ENCODE measurements at places on chromosomes 7 and 10.
A peak's percentile ranks its signal among the peaks of the same experiment; 100 is the strongest.

GRCh38 chr7:27999829-28000228, 180.8 kb downstream of the JAZF1 start:
- no peak for DNase-seq

DNA sequence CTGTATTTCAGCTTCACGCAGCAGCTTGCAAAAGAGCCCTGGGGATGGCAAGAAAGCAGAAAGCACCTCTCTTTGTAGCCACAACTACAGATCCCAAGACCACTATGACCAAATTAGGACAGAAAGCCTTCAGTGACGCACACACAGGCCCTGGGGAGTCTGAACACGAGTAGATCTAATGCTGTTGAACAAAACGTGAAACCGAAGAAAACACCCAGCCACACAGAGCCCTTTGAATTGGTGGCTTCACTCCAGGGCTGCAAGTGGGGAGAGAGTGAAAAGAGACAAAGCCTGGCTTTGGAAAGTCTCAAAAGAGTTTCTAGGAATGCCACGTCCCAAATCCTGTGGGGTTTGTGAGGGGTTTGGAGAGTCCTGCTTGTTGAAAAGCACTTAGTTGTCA, 28.4 kb downstream of the PLXNA4 start:
- no peak for DNase-seq

- no peak for DNase-seq
These were observed 38.2 kb upstream of the MYO3A start for GRCh38 chr10:25895856-25896255.

DNA sequence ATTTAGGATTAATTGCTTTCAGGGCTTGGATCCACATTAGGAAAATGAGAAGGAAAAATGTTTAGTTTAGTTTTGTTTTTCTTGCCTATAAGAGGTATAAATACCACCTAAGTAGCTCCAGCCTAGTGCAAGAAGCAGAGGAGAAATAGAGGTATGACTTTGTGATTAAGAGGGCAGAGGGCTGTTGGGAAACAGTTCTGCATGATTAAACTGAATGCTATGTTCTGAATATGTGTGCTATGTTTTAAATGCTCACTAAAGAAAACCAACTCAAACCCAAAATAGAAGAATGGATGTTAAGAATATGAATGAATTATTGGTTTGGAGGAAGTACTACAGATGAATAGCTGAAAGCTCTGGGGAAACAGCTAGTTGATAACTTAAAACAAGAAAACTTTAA, 7.6 kb downstream of the CALCR start:
- DNase-seq: no peak

DNA sequence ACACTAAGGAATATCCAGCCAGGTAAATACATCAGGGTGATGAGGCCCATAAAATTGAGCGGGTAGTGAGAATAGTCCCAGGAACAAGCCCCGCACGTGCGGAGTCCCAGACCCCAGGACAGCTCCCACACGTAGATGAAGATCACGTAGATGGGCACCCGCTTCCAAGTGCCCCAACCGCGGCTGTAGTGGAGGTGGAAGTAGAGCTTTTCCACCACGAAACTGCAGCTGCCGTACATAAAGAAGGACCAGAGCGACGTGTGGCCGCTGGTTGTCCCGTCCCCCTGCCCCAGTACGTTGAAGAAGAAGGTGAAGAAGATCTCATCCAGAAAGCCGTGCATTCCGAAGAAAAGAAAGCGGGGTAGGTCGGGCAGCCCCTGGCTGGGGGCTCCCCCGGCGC, 948 bp downstream of the TMEM229A start:
- DNase-seq: no peak

DNA sequence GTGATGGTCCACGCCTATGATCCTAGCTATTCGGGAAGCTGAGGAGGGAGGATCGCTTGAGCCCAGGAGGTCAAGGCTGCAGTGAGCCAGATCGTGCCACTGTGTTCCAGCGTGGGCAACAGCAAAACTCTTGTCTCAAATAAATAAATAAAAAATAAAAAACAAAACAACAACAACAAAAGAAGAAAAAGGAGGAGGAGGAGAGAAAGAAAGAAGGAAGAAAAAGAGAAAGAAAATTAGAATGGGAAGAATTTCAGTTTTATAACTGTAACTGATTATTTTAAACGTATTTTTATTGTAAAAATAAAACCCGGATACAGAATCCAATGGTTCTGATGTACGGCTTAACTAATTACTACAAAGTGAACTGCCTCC, 37.2 kb upstream of the PSAP start:
- no peak for DNase-seq

- peak; percentile 40 for DNase-seq
These were observed 13.4 kb downstream of the NOC3L start for GRCh38 chr10:94349327-94349726.

DNA sequence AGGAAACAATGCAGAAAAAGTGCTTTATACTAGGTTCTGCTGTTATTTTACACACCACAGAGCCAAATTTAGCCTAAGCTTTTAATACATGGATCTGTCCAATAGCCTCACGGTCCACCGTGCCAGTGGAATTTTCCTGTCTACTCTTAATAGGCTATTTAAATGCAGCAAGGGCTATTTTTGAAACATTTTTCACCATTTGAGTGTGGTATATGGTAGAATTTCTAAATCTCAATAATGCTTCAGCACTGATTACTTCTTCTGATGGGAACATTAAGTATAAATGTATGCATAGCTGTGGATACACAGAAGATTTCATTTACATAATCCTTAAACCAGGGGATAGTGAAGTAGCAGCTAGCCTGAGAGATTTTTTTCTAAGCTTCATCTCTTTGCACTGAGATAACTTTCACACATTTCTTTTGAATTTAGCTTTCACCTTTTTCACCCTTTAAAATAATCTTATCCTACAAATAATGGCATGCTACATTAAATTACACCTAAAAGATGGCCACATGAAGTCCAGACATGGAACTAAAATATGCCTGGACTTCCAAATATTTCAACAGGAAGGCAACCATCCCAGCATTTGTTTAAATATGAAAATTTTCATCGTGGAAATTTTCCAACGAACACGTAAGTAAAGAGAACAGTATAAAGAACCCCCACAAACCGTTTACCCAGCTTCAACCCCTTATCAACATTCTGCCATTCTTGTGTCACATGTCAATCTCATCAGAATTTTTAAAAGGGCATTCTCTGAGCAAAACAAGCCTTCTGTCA, 45.4 kb downstream of the AMPH start:
- no peak for DNase-seq

- no peak for DNase-seq
These were observed 93.1 kb downstream of the TMEM178B start for GRCh38 chr7:141166926-141167325.

DNA sequence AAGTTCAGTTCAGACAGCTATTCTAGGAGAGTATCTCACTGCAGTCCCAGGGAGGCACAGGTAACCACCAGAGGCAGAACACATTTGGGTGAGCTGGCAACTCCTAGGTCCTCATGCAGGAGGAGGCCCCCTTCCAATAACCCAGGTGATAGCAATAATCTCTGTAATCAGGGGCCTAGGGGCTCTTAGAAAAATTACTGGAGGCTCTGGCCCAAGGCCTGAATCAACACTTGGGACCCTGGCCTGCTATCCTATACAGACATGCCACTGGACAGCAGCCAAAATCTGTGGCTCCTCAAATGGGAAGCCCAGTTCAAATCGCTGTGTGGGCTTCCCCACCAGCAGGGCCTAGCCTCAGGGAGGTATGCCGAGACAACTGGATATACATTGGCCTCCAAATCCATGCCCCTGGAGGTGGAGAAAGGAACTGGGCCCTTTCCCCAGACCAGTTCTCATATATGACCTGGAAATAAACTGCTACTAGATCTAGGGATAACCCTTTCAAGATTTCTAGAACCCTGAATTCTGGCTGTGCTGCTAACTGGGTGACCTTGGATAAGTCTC, 1.6 kb downstream of the AVPI1 start:
- no peak for DNase-seq

DNA sequence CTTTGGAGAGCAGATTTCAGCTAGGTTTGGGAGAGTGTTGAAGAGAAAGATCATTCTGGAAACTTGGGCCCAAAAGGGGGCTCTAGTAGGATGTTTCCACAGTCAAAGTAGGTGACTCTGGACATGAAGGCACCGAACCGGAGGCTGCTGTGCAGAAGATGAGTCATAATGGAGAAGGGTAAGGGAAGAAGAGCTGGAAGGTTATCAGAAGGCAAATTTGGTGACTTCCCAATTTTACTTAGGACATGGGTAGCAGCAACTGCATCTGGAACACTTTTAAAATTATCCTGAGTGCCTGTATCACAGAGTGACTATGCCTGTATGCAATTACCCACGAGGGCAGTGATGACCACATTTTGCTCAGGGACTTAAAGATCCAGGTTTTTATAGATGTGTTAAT, 38.8 kb downstream of the PIK3AP1 start:
- DNase-seq: peak; percentile 14

GRCh38 chr7:15043931-15044330, 141.4 kb upstream of the DGKB start:
- no peak for DNase-seq

GRCh38 chr7:12945901-12946300, 258.5 kb downstream of the ARL4A start:
- DNase-seq: no peak

- no peak for DNase-seq
These were observed 291.9 kb downstream of the SH2D4B start for GRCh38 chr10:80829562-80829961.

- no peak for DNase-seq
These were observed 133.4 kb downstream of the LRRC4 start for GRCh38 chr7:127897704-127898454.

- no peak for DNase-seq
These were observed 18.0 kb downstream of the SEMA3C start for GRCh38 chr7:80900583-80901576.

DNA sequence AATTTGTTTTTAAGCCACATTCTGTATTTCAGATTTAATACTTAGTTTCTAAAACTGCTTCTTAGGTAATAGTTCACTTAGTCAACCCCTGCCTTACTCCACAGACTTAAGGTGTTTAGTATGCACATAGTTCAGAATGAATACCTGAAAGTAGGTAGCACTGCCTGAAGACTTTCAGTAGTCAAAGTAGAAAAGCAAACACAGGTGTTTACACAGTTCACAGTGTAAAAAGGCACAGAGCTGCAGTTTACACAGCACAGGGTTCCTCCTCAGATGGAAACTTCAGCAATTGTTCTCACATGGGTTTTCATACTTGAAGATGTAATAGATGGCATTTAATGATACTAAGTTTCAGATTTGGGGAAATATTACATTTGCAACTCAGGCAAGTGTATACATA, 3.1 kb upstream of the PKD1L1 start:
- no peak for DNase-seq

GRCh38 chr7:24720283-24720682, 37.0 kb downstream of the GSDME start:
- no peak for DNase-seq

DNA sequence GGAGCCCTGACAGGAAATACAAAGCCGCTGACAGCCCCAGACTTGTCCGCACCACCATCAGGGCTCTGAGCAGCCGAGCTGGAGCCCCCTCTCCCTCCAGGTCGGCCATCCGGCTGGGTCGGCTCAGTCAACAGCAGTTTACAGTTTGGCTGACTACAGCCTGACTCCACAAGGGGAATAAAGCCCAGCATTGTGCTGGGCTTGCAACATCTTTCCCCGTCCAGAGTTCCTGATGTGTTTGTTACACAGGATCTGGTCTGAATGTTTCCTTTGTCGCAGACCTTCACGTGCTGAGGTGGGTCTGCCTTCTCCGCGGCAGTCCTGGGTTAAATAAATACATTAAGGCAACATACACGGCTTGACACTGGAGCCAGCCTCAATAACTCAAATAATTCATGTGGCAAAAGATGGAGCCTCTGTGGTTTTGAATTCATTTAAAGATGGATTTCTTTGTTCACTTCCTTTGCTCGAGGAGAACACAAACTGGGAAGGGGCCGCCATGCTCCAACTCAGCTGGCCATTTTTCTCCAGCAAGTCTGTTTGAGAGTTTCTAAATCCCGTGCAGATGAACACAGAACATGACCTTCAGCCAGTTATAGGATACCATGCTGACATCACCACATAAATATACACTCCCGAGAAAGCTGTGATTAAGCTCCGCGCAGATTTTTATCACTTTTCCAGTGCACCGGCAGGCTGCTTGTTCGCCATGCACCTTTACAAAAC, 192.1 kb downstream of the WDR11 start:
- DNase-seq: no peak

- no peak for DNase-seq
These were observed 2.8 kb upstream of the TRIP6 start for GRCh38 chr7:100864263-100864845.

DNA sequence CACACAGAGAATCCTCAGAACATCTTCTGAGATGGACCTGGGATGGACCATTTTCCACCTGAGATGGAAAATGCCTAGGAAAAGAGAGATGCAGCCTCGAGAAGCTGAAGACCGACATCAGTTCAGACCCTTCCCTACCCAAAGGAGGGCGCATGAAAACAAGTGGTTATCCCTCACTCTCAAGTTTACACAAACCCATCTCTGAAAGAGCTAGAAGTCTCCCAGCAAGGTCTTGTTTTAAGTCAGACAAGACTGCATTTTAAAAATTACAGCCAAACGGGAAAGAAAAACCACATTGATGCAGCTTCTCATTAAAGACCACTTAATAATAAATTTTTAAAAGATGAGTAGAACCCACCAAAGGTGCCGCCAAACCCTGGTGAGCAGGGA, 1.3 kb downstream of the RAPGEF5 start:
- DNase-seq: no peak

DNA sequence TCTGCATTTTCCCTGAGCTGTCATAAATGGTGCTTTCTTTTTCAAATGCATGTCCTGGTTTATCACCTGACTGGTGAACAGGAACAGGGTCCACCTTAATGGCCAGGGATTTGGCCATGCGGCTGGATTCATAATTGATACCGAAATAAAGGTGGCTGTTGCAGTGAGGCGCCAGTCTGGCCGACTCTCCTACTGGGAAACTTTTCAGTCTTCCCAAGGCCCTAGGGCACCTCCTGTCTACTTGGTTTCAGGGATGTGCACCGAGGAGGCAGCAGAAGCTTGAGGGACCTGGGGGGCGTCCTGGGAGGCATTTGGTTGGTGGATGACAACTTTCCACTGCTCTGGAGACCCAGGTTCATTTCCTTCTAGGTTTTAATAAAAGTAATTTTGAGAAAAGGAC, 46.4 kb upstream of the FIGNL1 start:
- DNase-seq: no peak

DNA sequence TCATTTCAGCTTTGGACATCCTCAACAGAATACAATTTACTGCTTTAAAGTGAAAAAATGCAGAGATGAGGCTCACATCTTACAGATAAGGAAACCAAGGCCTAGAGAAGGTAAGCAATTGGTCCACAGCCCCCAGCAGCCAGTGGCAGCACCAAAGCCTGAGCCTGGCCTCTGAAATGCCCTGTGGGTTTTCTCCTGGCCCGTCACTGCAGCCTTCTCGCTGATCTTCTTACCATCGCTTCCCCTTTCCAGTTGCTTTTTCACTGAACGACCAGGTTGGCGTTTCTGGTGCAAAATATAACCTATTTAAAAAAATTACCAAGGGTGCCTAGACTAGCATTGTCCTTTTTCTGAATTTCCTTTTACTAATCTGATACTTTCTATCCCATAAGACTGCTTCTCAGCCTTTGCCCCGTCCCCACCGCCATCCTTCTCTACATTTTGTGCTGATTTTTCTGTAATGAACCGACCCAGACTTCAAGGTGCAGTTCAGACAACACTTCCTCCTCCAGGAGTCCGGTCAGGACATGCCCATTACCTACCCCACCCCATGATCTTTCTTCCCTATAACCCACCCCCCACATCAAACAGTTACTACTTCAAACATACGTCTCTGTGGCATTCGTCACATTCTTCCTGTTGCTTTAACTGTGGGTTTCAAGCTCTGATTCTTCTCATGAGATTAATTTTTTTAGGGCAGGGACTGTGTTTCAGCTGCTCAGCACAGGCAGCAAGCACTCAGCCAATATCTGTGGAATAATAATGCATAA, 289.4 kb downstream of the DNAJB6 start:
- peak; percentile 79 for DNase-seq

- peak; percentile 27 for DNase-seq
These were observed 38.3 kb downstream of the LYZL2 start for GRCh38 chr10:30591249-30591670.
